ENCODE measurements at places on chromosomes 1 and 21.

- no peak for DNase-seq
Observed at GRCh38 chr1:42832641-42833240, 13.7 kb upstream of the ZNF691 start.

DNA sequence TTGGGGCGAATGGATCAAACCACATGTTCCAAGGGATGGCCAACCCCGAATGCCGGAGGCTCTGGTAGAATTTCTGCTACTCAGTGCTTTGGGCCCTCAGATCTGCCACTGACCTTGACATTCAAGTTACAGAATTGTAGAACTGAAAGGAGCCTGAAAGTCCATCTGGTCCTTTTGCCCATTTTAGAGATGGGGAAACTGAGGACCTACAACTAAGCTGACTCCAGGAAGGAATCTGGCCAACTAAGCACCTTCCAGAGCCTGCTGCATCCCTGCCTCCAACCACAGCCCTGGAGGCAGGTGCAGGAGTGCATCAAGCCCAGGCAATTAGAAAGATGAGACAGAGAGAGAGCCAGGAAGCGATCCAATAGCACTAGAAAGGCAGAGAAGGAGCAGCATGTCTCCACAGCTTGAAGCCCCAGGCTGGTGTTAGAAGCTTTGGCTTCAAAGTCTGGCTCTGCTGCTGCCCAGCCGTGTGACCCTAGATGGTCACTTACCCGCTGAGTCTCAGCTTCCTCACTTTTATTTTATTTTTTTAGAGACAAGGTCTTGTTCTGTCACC, 1.3 kb upstream of the CTRC start:
- DNase-seq, result no peak

GRCh38 chr1:26177182-26177684, at the start of gene CNKSR1:
Gene CNKSR1, plus strand, starts transcription at chr1:26177491. Its CDS starts 57 bp downstream, at chr1:26177548.
- no peak for DNase-seq

DNA sequence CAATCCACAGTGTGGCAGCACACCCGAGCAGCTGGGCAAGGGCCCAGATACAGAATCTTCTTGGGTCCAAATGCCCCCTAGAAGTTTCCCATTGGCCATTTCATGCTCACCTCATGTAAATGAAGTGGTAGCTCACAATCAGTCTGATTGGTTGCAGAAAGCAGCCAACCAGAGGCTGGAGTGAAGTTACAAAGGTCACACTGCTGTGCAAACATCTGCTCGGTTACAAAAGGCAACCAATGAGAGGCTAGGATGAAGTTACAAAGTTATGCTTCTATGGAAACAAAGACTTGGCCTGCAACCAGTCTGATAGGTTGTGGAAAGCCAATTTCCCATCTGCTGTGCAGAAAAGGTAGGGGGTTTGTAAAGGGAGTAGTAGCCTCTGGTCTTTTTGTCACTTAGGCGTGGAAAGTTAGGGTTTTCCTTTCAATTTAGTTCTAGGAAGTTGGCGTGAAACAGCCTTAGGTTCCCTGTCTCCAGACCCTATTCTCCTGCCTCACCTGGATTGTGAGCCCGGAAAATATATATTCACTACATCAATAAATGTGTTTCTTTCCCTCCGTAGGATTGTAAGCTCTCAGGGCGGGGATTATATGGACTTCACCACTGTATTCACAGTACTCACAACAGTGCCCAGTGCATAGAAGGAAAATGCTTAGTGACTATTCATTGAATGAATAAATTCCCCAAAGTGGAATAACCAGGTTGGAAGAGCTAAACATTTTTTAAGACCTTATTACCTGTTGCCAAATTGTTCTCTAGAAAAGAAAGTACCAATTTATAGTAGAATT, 91.9 kb downstream of the URB2 start:
- DNase-seq, result no peak

DNA sequence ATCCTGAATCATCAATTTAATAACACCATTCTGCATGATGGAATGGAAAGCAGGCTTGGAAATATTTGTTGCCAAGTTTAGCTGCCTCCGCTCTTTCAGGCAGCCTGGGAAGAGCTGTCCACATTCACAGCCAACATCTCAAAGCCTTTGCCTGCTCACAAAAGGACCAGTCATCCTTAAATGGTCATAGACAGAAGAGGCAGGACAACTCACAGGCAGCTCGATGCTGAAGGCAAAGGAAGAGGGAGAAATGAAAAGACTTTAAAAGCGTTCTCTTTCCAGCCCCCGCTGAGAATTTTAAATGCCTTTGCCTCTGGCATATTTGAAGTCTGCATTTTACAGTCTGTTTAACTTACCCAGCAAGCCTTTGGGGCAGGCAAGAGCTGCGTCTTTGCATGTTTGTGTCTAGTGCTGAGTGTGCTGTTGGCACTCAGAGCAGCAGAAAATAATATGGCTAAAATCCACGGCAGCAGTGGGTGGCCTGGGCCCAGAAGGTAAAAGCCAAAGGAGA, 68.9 kb downstream of the NMNAT2 start:
- no peak for DNase-seq

DNA sequence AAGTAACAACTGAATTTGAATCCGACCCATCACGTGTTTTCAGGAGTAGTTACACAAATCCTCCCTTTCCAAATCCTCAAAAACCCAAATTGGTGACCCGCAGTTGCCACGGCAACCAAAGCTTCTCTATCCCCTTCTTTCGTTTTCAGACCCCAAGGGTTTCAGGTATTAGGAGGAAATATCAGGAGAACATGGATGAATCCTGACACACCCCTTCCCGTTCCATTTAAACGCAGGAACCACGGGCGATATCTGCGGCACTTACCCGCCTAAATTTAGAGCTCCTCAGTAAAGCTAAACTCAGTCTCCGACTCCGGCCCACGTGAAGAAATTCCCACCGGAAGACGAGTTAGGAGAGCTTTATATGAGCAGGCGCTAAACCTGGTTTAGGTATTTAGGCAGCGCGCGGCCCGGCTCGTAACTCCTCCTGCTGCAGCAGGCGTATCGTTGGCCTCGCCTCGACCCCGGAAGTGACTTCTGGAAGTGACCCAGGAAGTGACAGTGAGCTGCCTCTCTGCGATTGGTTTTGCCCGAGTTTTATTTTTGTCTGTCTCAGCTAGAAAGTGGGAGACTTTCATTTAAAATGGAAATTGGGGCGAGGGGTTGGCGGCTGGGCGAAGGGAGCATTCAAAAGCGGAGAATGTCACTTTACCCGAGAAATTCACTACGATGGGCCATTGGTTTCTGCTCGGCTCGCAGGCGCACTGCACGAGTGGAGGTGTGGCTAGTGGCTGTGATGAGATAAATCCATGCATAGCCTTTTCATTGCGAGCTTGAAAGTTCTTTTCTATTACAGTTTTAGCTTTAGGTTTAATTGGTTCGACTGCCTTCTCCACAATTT, at the start of gene TAF1A:
TSS of gene TAF1A (minus strand) at position 472 of the 841 bp plus-strand sequence.
- DNase-seq, result peak; percentile 81

DNA sequence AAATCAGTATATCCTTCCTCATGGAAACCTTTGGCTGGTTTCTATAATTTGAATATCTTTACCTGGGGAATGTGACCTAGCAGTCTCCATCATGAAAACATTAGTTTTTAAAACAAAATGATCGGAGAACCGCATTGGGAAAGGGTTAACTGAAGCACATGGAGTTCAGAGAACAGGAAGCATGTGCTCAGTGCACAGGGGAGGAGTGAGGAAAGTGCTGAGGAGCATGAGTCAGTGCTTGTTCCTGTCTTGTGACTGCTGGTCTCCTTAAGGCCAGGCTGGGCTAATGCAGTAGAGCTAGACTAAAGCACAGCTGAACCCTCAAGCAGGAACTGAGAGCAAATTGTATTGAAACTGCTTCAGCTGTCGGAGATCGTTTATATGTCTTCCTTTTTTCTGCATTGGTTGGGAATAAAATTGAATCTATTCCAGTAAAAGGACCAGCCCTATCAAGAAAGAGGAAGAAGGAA, 5.8 kb downstream of the IFI16 start:
- DNase-seq, result peak; percentile 66

GRCh38 chr1:34419663-34420136, 243.0 kb downstream of the C1orf94 start:
- DNase-seq, result no peak

DNA sequence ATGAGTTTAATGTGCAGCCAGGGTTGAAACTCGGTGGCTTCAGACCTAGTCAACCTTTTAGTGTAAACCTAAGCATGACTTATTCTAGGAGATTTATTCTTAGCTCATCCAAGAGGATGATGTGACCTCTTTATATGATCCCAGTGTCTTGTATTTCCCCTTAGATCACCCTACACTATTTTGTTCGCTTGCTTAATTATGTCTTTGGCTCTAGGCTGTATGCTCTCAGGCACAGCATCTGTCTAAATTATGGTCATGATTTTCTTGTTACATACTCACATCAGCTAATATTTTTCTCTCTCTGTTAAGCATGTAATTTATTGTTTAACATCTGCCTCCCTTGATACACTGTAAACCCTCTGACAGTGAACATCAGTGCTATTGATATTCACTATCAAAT, 19.1 kb downstream of the COL11A1 start:
- DNase-seq, result no peak

DNA sequence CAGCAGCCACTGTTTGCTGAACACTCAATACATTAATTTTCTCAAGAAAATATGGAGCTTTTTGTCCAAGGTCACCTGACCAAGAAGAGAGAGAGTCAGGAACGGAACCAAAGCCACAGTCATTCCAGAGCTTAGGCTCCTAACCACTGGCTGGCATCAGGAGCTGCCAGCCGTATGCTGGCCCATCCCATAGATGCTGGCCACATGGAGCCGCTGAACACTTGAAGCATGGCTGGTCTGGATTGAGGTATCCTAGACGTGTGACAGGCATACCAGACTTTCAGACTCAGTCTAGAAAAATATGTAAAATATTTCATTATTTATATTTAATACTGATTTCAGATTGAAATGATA, 458.7 kb downstream of the MATN1 start:
- DNase-seq, result no peak

DNA sequence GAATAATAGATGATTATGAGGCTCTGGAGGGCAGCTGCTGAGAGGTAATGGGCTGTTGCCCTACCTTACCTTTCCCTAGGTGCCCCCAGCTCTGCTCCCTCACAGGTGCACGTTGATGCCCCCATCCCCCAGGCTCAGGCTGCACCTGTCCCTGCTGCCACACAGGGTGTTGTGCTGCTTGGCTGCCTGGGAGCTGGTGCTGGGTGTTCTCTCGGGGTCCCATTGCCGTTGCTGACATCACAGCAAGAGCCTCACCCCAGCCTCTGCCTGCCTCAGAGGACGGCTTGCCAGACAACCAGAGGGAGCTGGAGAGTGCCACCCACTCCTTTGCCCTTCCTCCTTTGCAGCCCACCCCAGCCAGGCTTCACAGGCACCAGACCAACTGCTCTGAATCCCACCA, 31.4 kb upstream of the DMBX1 start:
- DNase-seq, result no peak

DNA sequence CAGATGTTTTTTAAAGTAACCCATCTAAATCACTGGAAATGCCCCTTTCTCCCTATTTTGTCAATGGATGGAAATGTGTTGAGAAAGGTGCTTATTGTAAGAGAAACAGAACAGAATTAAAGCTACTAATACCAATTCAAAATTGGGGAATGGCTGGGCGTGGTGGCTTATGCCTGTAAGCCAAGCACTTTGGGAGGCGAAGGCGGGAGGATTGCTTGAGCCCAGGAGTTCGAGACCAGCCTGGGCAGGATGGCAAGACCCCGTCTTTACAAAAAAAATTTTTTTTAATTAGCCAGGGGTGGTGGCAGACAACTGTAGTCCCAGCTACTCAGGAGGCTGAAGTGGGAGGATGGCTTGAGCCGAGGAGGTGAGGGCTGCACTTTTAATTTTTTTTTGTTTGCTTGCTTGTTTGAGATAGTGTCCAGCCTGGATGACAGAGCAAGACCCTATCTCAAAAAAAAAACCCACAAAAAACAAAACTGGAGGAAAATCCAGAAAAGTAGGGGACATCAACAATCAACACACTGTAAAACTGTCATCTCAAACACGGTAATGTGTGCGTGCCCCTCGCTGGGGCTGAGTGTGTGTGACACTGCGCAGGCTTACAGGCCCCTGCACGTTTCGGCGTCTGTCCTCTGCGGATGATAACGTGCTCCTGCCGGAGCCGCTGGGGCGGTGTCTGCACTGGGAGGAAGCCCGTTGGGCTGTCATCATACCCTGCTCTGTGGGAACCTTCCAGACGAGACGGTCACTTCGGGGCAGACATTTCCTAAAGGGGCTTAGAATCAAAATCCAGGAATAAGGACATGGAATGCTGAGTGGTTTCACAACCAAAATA, 11.6 kb upstream of the POFUT2 start:
- no peak for DNase-seq

- DNase-seq, result no peak
Observed at GRCh38 chr1:45998020-45998617, 134.3 kb downstream of the PIK3R3 start.

GRCh38 chr1:228897901-228898300, 162.6 kb downstream of the RHOU start:
- no peak for DNase-seq

GRCh38 chr1:209213989-209214388, 369.5 kb upstream of the CAMK1G start:
- no peak for DNase-seq

All from stimulated activated CD4-positive, alpha-beta T cell treated with anti-CD3 and anti-CD28 coated beads, Interleukin-4, amount 100 ng/mL, for 48 hours (primary cell).